ENCODE measurements at places on chromosomes 7 and 10.

DNA sequence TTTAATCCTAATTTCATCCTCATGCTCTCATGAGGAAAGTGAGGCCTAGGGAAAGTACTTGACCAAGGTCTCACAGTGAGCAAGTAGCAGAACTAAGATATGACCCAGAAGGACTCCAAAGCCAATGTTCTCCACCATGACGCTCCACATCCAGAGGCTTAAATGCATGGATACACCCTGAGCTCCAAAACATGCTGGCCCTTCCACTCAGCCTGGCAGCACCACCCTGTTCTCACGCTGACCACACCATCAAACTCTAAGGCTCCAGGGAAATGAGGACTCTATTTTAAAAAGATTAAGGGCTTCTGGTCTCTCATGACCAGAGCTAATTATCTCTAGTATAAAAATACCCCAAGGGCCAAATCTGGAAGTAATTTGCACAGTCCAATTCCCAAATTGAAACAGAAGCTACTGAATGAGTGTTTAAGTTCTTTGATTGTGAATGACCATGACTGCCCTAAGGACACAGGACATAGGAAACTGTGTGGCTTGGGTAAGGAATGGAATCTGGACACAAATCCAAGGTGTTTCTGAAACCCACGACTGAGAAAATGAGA, 71.1 kb upstream of the ABLIM1 start:
- DNase-seq: no peak

GRCh38 chr10:121766426-121766825, 161.4 kb downstream of the ATE1 start:
- no peak for DNase-seq

DNA sequence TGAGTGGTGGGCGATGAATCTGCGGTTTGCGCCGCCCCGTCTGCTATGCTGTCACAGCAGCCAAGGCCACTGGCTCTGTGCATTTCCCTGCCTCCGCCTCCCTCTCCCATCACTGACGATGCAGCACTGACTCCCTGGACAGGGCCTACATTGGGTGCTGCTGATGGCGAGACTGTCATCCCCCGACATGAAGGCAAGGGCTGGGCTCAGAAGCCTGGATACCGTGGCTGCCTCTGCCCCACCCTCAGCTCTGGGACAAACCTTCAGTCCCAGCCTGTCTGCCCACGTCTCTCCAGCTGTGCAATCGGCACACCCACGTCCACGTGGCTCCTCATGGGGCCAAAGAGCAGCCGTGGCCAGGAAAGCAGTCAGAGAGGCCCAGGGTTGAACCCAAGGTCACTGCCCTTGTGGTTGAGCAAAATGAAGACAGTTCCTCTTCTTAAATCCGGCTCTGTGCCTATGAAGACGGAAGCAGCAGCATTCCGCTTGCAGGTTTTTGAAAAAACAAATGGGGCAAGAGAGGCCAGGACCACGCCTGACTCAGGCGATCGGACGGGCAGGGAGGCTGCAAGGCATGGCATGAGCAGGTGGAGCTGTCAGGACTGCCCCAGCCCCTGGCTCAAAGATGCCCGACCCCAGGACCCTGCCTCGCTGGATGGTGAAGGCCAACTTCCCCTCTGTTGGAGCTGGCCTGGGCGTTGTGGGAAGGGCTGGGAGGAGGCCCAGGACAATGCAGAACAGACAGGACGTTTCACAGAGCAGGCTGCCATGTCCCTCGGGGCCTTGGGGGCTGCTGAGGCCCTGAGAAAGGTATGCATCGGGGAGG, 517.5 kb downstream of the DNAJB6 start:
- no peak for DNase-seq

GRCh38 chr7:22430457-22430856, 69.5 kb downstream of the STEAP1B start:
- DNase-seq: no peak

DNA sequence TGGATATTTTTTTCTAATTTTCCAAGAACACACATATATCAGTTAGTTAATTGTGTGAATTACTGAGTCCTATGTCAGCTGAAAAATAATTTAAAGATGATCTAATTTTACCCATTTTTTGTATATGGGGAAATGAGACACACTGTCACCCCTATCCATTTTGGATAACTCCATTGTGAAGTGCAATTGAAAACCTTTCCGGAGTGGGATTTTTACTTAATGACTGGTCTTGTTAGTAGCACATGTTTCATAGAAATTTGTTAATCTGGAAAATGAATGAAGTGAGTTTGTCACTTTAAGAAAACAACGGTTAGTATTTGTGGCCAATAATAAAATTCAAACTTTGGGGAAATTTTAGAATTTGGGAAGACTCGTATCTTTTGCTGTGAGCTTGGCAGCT, 2.0 kb downstream of the GARS1 start:
- DNase-seq: no peak

Measured in OCI-LY7 (cell line).